ENCODE measurements at places on chromosomes 11 and 22.

DNA sequence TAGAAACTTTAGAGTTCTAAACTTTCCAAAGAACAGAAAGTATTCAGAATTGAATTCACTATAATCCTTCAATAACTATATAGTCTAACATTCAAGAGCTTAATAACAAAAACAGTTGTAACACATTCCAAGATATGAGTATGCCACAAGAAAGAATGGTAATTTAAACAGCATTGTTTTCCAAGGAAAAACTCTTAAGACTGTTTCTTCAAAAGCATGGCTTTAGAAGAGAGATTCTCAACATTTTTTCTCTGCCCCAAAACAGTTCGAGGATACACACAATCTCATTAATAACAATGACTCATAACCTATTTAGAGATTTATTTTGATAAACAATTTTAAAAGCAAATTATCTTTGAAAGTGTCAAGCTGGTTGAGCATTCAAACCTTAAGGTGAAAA, 16.7 kb upstream of the ARHGAP32 start:
- DNase-seq: no peak

- no peak for DNase-seq
Measured at GRCh38 chr22:17842386-17842785, 68.1 kb upstream of the BID start.

- DNase-seq: no peak
Measured at GRCh38 chr22:42368379-42369249, 63.6 kb downstream of the NFAM1 start.

DNA sequence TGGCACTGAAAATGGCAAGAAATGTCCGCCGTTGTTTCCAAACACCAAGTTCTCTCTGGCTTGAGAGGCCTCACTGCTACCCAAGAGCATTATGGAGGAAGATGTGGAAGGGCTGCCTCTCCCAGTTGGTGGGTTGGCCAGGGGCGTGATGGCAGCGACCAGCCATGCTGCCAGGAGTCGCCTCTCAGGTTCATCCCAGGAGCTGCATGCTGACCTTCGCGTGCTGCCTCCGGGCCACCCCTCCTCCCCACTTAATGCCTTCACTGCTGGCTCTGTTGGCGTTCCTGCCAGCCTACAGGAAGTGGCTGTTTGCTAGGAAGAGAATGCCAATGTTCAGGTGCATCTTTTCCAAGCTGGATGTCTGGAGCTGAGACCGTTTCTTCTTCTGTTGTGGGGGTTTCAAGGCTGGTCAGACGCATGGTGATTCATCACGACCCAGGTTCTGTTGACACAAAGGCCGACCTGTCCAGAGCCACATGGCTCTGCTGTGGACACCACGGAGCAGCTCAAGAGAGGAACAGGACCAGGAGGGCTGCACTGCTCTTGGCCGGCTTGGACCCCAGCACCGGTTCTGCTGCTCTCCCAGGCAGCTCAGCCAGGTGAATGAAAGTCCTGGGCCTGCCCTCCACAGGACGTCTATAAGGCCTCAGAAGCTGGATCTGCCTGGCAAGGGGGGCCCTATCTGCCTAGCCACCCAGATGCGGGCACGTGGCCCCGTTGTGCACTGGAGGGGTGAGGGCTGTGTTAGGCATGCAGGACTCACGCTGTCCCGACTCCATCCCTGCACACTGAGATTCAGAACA, 25.1 kb downstream of the TBX1 start:
- no peak for DNase-seq

- DNase-seq: no peak
Measured at GRCh38 chr22:19173047-19174035, 5.2 kb downstream of the SLC25A1 start.

Data from brain microvascular endothelial cell (primary cell).